ENCODE measurements at places on chromosomes 1 and 21.

DNA sequence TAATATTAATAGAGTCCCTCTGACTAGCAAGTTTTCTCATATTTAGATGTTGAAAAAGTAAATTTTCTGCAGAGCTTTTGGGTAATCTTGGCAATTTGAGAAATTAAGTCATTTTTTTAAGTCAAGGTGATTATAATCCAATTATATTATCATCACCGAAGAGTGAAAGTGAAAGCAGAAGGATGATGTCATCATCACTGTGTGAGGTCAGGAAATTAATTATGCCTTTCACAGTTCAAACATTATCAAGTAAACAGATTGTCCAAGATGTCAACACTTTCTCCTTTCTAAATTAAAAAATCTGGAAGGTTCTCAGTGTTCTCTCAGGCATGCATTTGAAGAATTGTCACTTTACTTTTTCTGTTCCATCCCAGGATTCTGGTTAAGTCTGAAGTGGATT is 296.0 kb downstream of the TBX15 start:
- DNase-seq: no peak

- no peak for DNase-seq
Measured at GRCh38 chr1:51829058-51829457, 49.5 kb downstream of the NRDC start.

DNA sequence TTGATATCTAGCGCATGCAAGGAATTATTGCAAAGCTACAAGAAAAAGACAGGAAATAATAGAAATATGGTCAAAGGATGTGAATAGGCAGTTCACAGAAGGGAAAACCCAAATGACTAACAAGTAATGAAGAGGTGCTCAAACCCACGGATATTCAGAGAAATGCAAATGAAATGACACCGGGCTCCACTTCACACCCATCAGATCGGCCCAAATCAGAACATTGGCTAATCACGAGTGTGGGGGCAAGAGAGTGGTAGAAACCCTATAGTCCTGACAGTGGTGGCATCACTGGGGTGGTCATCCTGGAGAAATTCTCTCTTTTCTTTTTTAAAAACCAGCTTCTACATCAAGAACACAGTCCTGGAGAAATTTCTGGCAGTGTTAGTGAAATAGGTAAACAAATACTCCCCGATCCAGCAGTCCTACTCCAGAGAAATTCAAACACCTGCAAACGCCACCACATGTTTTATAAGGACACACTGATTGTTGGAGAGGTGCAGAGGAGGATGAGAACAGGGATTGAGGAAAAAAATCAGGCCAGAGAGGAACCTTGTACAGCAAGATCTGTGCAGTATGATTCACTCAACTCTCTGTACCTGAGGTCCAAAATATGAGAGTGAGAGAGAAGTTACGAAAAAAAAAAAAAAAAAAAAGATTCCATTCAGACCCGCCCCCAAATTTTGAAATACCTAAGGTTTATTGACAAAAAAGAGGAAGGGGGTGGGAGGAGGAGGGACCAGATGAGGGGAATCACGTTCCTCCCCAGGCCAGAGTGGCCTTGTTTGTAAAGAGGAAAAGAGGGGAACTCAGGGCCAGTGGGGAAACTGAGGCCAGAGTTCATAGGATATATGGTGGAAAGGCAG is 9.2 kb upstream of the TNFRSF1B start:
- no peak for DNase-seq

- DNase-seq: no peak
Measured at GRCh38 chr1:11071463-11072215, 11.8 kb upstream of the SRM start.

- DNase-seq: no peak
Measured at GRCh38 chr1:40462956-40463590, 12.8 kb downstream of the ZFP69B start.

DNA sequence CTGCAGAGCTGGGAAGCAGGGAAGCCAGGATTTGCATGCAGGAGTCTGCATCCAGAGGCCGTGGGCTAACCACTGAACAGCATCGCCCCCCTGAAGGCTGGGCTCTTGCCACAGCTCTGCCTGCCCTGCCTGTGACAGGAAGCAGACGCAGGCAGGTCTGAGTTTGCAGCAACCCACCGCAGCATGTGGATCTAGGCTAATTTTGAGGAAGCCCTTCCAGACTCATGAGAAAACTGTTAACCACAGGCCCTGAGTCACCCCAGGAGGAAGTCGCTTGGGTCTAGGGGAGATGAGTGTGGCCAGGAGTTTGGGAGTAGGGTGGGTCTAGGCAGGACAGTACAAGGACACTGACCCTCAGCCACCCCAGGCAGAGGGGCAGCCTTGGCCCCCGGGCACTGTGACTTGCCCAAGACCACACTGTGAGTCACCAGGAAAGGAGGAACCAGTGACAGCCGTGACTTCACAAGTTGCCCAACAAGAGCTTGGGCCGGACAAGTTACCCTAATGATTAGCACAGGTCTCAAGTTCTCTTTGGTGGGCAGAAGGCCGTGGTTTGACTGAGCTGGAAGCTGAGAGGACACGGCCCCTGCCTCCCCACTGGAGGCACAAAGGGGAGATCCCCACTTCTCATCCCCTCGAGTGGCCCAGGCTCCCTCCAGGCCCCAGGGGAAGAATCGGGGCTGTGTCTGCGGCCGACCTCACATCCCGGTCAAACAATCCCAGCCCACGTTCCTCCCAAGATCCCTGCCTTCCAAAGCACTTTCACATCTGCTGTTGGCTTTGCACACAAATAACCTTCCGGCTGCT is 826 bp downstream of the LAPTM5 start:
- DNase-seq: no peak

DNA sequence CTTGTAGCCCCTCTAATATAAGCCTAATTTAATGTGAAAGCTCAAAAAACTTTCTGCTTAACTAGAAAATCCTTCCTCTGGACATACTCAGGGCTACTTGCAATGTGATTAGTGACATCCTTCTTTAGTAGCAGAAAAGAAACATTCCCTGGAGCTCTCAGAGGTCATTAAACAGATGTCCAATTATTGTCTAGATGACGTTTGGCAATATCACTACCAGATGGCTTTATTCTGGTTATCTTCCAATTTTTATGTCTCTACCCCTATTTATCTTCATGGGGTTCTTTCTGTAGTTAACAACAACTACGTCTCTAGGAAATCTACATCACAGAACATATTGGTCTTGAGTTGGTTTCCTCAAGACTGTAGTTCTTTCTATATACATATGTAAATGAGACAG is 44.2 kb downstream of the CTH start:
- no peak for DNase-seq

DNA sequence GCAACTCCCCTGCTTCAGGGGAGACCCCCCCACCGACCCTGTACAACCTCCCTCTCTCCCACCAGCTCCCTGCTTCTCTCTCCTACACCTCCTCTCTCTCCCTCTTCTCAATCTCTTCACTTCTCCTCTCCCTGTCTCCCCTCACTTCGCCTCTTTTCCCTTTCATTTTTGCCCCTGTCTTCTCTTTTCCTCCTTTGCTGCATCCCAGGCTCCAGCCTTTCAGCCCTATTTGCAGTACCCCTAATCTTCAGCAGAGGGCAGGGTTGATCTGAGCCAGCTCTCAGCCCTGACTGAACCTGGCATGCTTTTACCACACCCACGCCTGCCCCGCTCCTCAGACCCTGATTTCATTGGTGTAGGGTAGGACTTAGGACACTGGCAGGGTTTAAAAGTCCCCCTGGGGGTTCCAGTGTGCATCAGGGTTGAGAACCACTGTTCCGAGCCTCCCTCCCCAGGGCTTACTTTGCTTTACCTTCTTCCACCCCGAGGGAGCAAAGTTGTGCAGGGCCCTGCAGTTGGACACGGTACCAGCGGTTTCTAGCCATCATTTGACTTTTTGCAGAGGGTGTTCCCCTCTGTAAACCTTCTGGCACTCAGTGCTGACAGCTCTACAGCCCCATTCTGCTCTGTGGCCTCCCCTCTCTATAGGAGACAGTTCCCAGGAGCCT is 67.3 kb upstream of the CNTN2 start:
- peak; percentile 24 for DNase-seq

GRCh38 chr1:215606564-215607168 is 39.6 kb downstream of the KCTD3 start:
- no peak for DNase-seq

GRCh38 chr1:17576519-17576853 is 37.0 kb downstream of the ARHGEF10L start:
- DNase-seq: no peak

GRCh38 chr1:233230011-233230410 is 65.5 kb downstream of the PCNX2 start:
- DNase-seq: no peak

DNA sequence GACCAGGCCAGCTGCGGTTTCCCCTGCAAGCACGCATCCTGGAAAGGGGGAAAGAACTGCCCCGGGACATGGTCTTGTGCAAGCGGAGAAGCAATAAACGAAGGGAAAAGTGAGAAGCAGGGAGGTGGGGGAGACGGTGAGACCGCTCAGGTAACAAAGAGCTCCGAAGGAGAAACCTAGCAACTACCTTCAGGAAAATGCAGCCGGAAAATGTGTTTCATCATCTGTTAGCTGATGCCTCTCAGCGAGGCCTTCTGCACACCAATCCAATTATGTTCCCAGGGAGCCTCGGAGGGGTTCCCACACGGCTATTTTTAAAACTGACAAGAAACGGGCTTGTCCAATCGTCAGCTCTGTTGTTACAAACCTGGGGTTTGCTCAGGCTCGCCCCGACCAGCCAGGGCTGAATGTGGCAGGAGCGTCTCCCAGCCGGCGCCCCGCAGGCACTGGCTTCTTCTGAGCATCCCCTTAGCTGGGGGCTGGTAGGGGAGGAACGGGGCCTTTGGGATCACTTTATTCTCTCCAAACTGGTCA is 3.4 kb downstream of the RIPK4 start:
- DNase-seq: no peak

GRCh38 chr1:3945916-3946840 is 46.1 kb upstream of the C1orf174 start:
- DNase-seq: no peak

DNA sequence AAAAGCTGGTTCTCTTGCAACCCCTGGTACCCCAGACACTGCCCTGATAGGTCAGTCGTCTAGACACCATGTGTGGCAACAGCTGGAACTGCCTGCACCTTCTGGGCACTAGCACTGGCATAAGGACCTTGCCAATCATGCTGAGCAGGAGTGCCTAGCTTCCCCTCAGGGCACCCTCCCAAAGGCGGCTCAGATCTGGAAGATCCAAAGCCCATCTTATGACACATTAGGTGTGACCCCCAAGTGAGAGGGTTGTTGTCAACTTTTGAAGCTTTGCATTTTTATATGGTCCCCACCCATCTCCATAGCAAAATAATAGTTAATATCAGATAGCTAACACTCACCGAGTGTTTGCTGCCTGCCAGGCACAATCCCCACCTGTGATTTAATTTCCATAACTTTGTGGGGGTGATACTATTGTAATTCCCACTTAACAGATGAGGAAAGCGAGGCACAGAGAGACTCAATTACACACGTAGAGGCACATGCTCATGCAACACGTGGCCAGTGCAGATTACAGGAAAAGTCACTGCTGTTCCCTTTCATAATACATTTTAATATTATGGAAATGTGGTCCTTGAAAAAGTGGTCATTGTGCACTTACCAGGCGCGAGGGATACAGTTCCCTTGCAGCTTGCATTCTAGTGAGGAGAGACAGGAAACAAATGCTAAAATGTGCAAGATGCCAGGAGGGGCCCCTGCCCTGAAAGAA is 25.8 kb downstream of the EXOC8 start:
- DNase-seq: no peak

DNA sequence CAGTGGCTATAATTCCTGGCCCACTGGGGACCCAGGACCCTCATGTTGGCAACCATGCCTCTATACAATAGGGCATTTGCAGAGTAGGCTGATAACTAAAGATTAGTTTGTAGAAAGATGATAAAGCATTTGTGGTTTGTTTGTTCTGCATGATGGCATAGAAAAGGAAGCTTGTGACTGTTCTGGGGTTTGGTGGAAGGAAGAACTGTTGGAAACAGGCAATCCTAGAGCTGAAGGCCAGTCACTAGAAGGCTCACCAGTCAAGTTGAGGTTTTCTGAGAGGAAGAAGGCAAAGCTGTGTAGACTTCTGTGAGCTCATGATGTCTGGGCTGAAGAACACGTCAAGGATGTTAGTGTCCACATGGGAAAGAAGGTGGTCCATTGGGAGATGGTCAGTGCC is 140.3 kb upstream of the VANGL1 start:
- no peak for DNase-seq

DNA sequence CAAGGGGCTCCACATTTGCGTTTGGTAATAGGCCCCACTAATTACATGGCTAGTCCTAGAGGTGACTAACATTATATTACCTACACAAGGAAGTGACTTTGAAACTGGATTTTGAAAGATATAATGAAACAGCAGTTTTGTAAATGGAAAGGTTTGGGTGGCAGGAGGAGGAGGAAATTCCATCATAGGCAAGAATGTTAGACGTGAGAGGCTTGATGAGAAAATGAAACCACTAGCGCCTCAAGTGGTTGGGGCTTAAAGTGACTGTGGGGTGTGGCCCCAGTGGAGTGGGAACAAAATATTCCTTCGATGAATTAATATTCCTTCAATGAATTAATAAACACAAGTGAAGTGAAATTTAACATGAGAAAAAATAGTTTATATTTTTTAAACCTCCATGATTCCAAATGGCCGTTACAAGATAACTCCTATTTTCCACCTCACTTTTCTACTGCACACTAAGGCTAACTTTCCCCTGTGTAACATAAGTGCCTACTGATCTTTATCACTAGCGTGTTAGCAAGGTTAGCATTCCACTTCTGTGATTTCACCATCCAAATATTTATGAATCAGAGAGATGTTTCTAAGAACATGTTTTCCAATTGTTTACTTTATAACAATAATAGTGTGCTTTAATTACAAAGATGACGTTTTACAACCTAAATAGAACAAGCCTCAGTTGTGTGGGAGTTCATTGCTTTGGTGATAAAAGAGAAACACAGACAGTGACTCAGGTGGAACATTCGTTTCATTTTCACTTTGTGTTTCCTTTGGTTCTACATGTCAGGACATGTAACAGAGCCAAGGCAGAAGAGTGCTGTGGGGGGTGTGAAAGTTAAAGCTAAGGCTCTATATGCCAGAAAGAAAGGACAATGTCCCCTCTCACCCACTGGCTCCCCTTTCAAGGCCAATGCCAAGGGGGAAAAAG is 12.5 kb upstream of the ATF3 start:
- DNase-seq: no peak

DNA sequence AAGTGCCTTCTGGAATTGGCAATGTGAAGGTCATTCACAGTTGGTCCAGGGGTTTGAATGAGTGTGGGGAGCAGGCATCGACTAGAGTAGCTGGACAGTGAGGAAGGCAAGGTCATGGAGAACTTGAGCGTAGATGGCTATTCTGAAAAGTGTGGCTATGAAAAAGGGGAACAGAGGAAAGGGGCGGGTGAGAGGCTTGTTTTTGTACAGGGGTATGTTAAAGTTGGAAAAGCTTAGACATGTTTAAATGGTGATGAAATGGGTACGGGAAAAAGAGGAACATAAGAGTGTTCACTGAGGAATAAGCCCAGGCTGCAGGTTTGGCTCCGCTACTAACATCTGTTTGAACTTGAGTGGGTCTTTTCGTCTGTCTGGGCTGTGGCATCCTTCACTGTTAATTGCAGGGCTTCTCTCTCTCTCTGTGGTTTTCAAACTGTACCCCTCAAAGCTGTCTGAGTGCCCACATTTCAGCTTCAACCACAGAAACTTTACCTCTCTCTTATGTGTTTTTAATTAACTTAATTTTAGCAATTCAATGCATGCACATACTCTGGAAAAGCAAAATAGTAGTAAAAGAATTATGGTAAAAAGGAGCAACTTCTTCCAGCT is 70.8 kb upstream of the COA6 start:
- no peak for DNase-seq

- DNase-seq: no peak
Measured at GRCh38 chr1:3093898-3094626, 25.1 kb downstream of the PRDM16 start.

Measured in caudate nucleus (tissue), 63 donors.